MG63 (cell line): ENCODE measurements at places on chromosomes 13 and 19.

- no peak for DNase-seq
Observed at GRCh38 chr19:39655613-39656012, at the start of gene LGALS16. Gene LGALS16 (plus strand): TSS chr19:39655913. CDS start chr19:39655962, 49 bp downstream.

DNA sequence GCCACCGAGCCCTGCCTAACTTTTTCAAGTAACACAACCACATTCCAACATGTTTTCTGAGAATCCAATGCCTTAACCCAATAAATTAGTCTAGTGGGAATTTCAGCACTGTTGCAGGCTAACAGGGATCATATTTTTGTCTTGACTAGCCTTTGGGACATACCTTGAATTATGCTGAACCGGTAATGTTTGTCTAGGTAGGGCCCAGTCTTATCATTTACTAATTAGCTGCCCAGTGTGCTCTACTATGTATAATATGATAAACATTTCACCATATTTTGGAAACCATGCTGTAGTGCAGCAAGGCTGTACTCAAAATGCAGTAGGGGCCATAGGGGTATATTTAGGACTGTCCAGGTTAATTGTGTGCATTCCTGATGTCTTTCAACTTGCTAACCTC, 3.3 kb upstream of the PDS5B start:
- DNase-seq = no peak

- DNase-seq = no peak
Observed at GRCh38 chr13:57673197-57673596, 41.7 kb downstream of the PCDH17 start.

GRCh38 chr19:46487802-46488445, 7.7 kb downstream of the PNMA8B start:
- peak; percentile 58 for DNase-seq

DNA sequence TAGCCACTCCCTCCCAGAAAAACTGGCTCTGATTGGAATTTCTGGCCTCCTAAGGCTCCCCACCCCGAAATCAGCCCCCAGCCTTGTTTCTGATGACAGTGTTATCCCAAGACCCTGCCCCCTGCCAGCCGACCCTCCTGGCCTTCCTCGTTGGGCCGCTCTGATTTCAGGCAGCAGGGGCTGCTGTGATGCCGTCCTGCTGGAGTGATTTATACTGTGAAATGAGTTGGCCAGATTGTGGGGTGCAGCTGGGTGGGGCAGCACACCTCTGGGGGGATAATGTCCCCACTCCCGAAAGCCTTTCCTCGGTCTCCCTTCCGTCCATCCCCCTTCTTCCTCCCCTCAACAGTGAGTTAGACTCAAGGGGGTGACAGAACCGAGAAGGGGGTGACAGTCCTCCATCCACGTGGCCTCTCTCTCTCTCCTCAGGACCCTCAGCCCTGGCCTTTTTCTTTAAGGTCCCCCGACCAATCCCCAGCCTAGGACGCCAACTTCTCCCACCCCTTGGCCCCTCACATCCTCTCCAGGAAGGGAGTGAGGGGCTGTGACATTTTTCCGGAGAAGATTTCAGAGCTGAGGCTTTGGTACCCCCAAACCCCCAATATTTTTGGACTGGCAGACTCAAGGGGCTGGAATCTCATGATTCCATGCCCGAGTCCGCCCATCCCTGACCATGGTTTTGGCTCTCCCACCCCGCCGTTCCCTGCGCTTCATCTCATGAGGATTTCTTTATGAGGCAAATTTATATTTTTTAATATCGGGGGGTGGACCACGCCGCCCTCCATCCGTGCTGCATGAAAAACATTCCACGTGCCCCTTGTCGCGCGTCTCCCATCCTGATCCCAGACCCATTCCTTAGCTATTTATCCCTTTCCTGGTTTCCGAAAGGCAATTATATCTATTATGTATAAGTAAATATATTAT, 6.1 kb downstream of the FOSB start:
- DNase-seq = no peak

- no peak for DNase-seq
Observed at GRCh38 chr19:57759096-57759495, 10.4 kb upstream of the ZNF586 start.

DNA sequence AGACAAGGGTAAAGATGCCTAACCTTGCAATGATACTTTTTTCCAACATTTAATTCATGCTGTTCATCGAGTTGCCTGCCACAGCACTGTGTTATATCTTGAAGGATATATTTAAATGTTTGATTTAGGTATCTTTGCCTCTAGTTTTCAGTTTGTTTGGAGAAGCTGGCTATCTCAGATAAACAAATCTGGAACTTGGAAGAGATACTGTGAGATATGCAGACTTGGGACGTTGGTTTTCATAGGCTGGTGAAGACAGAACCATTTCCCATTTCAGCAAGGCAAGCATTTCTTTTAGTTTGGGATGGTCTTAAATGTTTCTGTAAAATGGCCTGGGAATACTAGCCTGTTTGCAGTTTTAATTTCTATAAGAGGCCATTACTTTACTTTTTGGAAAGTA, 3.3 kb downstream of the RNASEH2B start:
- no peak for DNase-seq
